Natural killer cell (primary cell): ENCODE measurements at places on chromosomes 1 and 21. TPM values are rescaled to one million over a fixed set of nuclear protein-coding genes. Genes with fewer than 3 reads are reported as not detected.

The TRAF3IP3 gene
- 354 TPM for total RNA-seq

The FMO4 gene
- 3.8 TPM for total RNA-seq

The SLC37A1 gene
- total RNA-seq: 24.8 TPM

The LIX1L gene
- 38.2 TPM for total RNA-seq

The PCSK9 gene
- total RNA-seq: not detected

The CCDC181 gene
- not detected for total RNA-seq

The OR2L13 gene
- not detected for total RNA-seq

The KCNE2 gene
- total RNA-seq: not detected

The LCE2A gene
- not detected for total RNA-seq

The NIT1 gene
- total RNA-seq: 31.6 TPM

The S100A16 gene
- not detected for total RNA-seq
